ENCODE measurements at places on chromosomes 11 and 22.

- DNase-seq = no peak
Measured at GRCh38 chr22:31605851-31606585, 56.0 kb downstream of the PISD start.

DNA sequence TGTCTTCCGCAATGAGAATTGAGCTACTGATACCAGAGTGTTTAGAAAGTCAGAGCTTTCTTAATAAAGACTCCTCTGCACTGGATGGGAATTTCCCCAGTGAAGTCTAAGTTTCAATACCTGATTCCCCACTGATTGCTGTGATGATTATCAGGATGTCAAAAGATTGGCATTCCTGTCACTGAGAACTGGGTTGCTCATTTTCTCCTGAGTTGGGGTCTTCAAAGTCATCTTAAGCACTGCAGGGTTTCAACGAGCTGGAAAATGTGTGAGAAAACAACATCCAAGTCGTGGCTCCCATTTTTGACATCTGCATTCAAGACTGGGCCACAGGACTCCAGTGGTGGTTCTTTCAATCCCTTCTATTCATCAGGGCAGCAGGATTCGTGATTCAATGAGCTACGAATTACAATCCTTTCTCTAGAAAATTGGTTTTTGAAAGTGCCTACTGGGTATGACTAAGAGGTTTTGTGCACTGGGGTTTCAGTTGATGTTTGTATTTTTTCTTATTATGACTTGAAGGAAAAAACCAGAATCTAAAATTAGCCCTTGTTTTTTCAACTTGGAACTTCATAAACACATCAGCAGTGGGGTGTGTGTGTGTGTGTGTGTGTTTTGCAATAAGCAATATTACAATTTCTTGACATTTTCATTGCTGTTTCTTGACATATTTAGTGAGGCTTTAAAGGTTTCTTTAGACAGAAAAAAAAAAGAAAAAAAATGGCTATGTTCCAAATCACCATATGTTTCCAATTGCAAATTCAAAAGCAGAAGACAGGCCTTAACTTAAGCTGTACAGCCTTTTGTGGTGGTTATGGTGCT, 233.0 kb downstream of the FAM76B start:
- DNase-seq = no peak

DNA sequence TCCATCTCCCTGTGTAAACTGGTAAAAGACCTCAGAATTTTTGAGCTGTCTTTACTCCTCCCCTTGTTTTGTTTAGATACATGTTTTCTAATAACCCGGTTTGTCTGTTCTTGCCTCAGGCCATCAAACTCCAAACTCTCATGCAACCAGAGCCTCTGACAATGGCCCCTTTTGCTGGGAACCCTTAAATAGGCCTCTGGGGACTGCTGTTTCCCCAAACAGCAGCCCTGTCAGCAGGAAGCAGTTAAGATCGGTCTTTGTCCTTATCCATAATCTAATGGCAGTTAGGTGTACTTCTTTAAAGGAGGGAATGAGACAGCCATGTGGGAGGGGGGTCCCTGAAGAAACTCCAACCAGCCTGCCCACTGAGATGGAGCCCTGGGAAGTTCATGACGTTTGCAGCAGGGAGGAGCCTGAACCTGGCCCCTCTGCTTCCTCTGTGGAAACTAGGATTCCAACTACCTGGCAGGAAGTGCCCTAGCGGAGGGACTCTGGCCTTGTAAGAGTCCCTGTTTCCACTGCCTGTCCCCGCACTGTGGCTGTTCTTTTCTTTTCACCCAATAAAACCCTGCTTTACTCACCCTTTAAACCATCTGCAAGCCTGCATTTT, 1354.4 kb downstream of the LRRC4C start:
- DNase-seq = no peak

DNA sequence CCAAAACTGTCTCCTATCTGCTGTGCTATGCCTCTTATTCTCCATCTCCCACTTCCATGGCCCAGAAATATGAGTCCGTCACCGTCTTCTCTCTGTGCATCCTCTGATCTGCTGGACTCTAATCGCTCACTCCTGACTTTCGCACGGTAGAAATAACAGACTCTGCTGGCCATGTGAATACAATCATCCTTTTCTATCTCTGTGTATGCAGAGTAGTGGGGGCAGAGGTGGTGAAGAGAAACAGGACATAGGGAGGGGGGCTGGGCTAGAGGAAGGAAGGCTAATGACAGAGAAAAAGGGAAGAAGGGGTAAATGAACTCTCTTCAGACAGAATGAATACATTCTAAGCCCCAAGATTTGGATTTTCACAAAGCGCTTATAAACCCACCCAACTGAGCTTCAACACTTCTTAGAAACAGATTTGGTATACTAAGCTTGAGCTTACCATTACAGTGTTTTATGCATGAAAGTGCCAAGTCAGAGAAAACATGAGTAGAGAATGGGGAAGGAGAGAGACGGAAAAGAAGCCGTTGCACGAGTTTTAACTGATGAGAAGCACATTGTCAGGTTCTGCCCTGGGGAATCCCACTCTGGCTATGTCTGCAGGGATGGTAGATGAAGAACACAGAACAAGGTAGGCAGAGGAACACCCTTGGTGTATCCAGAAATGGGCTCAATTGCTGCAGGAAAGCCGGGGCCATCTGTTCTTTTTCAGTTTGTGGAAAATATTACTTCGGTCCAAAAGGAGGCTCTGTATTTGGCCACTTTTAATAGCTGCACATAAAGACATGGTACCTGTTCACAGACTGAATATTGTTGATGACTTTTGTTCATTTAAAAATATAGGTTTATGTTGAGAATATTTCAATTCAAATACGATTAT, 324.7 kb downstream of the ETS1 start:
- DNase-seq = no peak

- peak; percentile 72 for DNase-seq
Measured at GRCh38 chr11:46918083-46918787, at the start of gene LRP4. LRP4 (minus strand) TSS chr11:46918550; CDS start chr11:46918379, 171 bp downstream.

GRCh38 chr11:22115470-22116029, 77.3 kb upstream of the ANO5 start:
- no peak for DNase-seq

GRCh38 chr11:19332476-19332875, 91.7 kb upstream of the E2F8 start:
- no peak for DNase-seq

DNA sequence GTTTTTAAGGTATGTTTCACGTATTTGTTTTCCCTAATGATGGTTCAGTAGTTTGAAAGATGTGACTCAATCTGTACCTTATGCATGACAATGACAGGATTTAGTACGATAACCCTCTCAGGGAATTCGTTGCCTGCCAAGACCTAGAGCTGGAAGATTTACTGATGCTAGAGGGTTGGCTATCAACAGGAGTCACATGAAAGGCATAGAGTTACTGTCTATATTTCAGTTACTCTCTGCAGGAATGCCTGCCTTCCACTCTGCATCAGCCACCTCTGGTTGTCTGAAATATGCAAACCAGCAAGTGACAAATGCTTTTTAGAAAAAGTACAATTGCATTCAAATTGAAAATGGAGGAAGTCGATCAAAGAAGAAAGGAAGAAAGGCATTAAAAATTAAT, 276.3 kb upstream of the RAG2 start:
- DNase-seq = no peak

GRCh38 chr11:89529626-89530380, 38.6 kb upstream of the NOX4 start:
- DNase-seq = no peak

DNA sequence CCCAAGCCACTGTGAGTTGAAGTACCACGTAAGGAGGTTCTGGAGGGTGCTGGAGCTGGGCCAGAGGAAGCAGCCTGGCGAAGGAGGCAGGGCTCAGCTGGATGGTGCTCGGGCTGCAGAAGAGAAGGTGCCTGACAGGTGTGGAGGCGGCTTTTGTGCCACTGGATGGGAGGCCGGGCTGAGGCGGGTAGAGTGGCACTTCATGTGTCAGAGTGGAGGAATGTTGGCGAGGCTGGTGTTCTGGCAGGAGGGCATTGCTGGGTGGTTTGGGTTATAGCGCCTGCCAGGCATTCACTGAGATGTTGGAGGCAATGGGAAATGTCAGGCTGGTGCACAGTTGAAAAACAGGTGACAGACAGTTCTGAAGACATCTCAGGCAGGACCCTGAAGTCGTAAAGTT, 24.2 kb downstream of the UBE2L3 start:
- peak; percentile 69 for DNase-seq

DNA sequence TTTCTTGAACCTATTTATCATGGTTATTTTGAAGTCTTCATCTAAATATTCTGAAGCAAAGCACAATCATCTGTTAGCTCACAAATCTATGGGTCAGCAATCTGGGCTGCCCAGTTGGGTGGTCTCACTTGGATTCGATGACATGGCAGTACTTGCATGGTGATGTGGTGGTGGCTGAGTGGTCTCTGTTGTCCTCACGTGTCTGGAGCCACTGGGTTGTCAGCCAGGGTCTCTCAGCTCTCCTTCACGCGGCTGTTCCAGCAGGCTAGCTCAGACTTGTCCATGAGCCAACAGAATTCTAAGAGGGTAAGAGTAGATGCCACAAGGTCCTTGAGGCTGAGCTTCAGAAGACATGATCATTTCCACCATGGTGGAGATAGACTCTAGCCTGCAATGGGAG, 66.4 kb upstream of the KCNQ1OT1 start:
- peak; percentile 32 for DNase-seq

GRCh38 chr22:48106715-48107259, 1344.3 kb downstream of the TBC1D22A start:
- DNase-seq = no peak

- DNase-seq = no peak
Measured at GRCh38 chr11:19873730-19874129, 161.1 kb downstream of the NAV2 start.

DNA sequence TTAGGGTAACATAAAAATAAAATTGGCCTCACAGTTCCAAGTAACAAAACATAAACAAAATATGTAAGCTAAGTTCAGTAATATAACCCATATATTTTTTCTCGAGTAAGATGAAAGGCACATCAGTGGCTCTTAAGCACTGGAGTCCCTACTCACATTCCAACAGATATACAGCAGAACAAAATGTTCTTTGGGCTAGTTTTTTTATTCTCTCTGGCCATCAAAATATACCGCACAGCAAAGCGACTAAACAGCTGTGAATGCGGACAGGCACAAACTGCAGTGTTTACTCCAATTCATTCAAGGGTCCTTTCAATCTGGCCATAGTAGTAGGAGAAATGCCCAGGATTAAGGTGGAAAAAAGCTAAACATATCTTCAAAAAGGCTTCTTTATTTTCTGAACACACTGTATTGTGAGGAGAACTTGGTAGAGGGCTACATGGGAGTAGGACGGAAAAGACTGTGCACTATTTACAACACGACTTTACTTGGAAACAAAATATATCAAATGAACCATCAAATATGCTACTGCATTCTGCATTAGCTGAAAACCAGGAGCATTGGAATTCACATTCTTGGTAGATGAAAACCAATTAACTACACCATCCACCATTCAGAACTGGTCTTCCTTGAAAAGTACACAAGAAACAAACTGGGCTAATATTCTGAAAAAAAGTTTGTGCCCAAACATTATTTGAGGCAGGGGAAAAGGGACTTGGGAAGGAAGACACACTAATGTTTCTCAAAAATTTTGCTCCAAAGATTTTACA, 4.4 kb downstream of the CDON start:
- DNase-seq = no peak

GRCh38 chr22:38632528-38632927, 23.7 kb downstream of the FAM227A start:
- no peak for DNase-seq

GRCh38 chr22:50173311-50173982, 2.9 kb downstream of the PANX2 start:
- no peak for DNase-seq

- no peak for DNase-seq
Measured at GRCh38 chr22:29998627-29999384, 81.5 kb upstream of the HORMAD2 start.

GRCh38 chr11:91459840-91460239, 764.8 kb upstream of the FAT3 start:
- DNase-seq = no peak

GRCh38 chr11:69949327-69949726, 128.8 kb upstream of the ANO1 start:
- DNase-seq = peak; percentile 30

DNA sequence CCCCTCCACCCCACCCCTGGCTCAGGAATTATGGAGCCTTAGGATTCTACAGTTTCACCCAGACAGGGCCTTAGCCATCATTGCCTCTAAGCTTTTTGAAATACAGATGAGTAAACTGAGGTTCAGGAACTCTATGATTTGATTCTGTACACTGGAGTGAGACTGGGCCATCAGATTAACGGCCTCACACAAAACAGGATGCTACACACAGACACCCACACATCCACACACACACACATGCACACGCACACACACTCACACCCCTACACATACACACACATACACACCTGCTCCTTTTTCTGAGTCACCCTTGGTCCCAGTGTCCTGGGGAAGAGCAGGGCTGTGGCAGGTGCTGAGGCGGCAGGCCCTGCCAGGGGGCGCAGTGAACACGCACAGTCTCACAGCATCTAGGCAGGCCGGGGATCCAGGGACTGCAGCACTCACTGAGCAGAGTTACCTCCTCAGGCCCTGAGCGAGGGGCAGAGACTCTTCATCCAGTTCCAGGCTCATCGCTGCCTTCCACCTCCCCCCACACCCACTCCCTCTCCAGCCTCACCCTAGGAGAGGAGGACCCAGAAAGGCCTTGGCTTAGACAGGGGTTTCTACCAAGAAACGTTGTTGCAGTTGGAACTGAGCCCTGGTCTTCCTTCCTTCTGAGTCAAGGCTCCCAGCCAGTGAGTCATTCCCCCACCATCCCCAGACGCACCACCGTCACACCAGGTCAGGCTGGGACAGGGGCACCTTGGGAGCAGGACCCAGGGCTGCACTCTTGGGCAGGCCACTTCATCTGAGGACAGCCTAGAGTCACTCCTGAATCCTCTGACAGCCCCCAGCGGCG, 89.8 kb upstream of the PARVA start:
- no peak for DNase-seq

DNA sequence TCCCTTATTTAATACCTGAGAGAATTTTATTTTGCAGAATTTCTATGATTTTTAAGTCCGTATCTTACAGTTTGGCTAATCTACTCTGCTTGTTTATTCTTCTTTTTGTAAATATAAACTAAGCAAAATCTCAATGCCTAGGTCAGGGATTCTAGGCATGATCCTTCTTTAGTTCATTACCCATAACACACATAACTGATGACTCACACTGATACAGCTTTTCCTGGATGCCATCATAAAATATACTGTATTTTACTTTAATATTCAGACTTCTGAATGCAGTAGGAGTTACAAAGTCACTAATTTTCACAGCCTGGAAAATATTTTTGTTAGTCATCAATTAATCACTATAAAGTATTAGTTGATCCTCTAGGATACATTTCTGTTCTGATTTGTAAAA, 898.2 kb upstream of the RAG2 start:
- DNase-seq = no peak

- no peak for DNase-seq
Measured at GRCh38 chr22:43002202-43002586, 12.8 kb downstream of the PACSIN2 start.

DNA sequence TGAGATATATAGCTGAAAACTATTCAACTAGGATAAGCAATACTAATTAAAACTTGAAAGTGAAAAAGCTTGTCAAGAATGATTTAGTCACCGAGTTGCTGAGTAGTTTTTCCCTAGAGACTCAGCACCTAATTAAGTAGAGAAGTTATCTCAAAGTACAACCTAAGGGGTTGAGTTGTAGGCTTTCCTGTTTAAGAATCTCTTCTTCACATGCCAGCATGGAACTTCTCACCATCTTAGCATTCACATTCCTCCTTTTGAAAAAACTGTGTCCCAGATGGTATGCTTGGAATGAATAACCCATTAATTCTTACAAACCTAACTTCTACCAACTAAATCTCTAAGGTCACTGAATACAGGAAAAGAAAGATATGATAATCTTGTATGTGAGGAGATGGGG, 303.3 kb upstream of the ZC3H12C start:
- no peak for DNase-seq

GRCh38 chr11:15638386-15638787, 523.7 kb downstream of the INSC start:
- DNase-seq = no peak
